Sigmoid colon (tissue), 7 donors: ENCODE measurements at places on chromosomes 5 and 9. TPM values are rescaled to one million over a fixed set of nuclear protein-coding genes. Genes with fewer than 3 reads are reported as not detected.

Gene ECSCR
- 2.5 TPM for polyA plus RNA-seq

Gene C5orf52
- polyA plus RNA-seq, result not detected

Gene SMIM27
- 6.6 TPM for polyA plus RNA-seq

Gene EQTN
- polyA plus RNA-seq, result not detected

Gene SLC44A1
- 12.3 TPM for polyA plus RNA-seq

Gene CDH9
- polyA plus RNA-seq, result not detected

Gene SUSD3
- polyA plus RNA-seq, result not detected

Gene SPZ1
- not detected for polyA plus RNA-seq

Gene GDNF
- 0.63 TPM for polyA plus RNA-seq

Gene DRD1
- 0.06 TPM for polyA plus RNA-seq

Gene PRR16
- polyA plus RNA-seq, result 3.0 TPM

Gene IL4
- polyA plus RNA-seq, result not detected

Gene LRRC19
- 25.9 TPM for polyA plus RNA-seq

Gene SLC6A19
- 6.6 TPM for polyA plus RNA-seq

Gene IL13
- not detected for polyA plus RNA-seq

Gene TSSK1B
- polyA plus RNA-seq, result not detected

Gene TCF7
- polyA plus RNA-seq, result 3.7 TPM

Gene WDR38
- not detected for polyA plus RNA-seq

Gene SPATA31A3
- polyA plus RNA-seq, result not detected

Gene PDE4D
- polyA plus RNA-seq, result 6.0 TPM

Gene OR1L1
- polyA plus RNA-seq, result not detected

Gene FEM1C
- polyA plus RNA-seq, result 12.6 TPM

Gene SLC22A4
- 1.2 TPM for polyA plus RNA-seq

Gene APBA1
- polyA plus RNA-seq, result 2.3 TPM

Gene PCDHGA10
- 0.23 TPM for polyA plus RNA-seq

Gene SAXO1
- polyA plus RNA-seq, result not detected

Gene MARCHF11
- not detected for polyA plus RNA-seq

Gene TOR1A
- 12.5 TPM for polyA plus RNA-seq

Gene ACOT12
- polyA plus RNA-seq, result not detected

Gene TYRP1
- 1.2 TPM for polyA plus RNA-seq

Gene NPR3
- 1.2 TPM for polyA plus RNA-seq

Gene ZNF169
- 5.5 TPM for polyA plus RNA-seq

Gene GTF3C4
- 3.0 TPM for polyA plus RNA-seq

Gene CDX1
- 330 TPM for polyA plus RNA-seq

Gene ZFP37
- not detected for polyA plus RNA-seq

Gene FBXL7
- polyA plus RNA-seq, result 0.92 TPM

Gene ORM2
- polyA plus RNA-seq, result 0.38 TPM

Gene RIMOC1
- polyA plus RNA-seq, result 8.1 TPM
